ENCODE measurements at places on chromosomes 3 and 15.

DNA sequence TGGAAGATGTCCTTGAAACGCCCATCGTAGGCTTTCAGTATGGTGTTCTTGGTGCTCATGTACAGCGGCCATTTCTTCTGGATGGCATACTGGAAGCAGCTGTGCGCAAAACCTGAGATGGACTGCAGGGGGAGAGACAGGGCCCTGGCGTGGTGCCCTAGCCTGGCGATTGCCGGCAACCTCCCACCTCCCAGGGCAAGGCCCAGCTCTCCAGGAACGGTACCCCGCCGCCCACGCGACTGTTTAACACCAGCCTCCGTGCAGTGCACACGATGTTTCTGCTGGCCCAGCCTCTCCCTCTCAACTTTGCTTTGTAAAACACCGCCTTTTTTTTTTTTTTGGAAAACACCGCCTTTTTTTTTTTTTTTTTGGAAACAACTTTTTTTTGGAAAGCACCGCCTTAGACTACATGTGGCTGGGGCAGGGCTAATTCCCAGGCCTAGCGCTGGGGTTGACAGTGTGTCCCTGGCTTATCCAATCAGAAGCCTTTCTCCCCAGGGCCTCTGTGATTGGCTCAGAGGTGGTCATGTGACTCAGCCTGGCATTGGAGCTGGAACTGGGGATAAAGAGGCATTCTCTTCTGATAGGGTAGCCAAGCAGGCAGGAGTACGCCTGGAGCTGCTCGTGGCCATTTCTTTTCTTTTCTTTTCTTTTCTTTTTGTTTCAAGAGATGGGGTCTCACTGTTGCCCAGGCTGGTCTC lies 14.7 kb downstream of the IDH2 start:
- no peak for DNase-seq

DNA sequence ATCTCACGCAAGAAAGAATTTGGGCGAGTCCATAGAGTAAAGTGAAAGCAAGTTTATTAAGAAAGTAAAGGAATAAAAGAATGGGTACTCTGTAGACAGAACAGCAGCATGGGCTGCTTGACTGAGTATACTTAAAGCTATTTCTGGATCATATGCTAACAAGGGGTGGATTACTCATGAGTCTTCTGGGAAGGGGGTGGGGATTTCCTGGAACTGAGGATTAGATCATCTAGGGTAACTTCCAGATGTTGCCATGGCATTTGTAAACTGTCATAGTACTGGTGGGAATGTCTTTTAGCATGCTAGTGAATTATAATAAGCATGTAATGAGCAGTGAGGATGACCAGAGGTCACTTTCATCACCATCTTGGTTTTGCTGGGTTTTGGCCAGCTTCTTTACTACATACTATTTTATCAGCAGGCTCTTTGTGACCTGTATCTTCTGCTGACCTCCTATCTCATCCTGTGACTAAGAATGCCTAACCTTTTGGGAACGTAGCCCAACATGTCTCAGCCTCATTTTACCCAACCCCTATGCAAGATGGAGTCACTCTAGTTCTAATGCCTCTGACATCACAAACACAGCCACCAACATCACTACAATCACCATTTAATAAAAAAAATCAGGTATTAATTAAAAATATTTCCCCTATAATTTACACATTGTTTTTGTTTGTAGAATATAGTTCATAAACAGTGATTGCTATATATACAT lies 890.7 kb upstream of the EPHA6 start:
- DNase-seq, result peak; percentile 97

- no peak for DNase-seq
Observed at GRCh38 chr3:194265996-194266964, 84.8 kb downstream of the CPN2 start.

GRCh38 chr3:187827723-187828122 lies 82.5 kb upstream of the BCL6 start:
- no peak for DNase-seq

DNA sequence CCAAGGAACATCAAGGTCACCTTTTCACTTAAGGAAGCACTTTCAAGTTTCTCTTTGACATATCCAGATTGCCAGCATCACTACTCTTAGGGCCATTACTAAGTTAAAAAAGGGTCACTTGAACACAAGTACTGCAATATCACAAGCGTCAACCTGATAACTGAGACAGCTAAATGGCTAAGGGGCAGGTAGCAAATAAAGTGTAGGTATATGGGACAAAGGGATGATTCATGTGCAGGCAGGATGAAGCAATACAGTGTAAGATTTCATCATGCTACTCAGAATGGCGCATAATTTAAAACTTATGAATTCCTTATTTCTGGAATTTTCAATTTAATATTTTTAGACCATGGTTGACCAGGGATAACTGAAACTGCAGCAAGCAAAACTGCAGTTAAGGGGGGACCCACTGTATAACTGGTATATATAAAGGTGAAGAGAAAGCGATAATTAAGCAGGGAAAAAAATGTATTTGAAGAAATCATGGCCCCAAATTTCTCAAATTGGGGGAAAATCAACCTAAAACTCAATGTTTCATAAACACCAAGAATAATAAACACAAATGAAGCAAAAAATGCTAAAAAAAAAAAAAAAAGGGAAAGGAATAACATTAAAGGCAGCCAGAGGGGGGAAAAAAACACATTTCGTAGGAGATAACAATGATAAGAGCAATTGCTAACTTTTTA lies 13.1 kb downstream of the CCR1 start:
- no peak for DNase-seq

DNA sequence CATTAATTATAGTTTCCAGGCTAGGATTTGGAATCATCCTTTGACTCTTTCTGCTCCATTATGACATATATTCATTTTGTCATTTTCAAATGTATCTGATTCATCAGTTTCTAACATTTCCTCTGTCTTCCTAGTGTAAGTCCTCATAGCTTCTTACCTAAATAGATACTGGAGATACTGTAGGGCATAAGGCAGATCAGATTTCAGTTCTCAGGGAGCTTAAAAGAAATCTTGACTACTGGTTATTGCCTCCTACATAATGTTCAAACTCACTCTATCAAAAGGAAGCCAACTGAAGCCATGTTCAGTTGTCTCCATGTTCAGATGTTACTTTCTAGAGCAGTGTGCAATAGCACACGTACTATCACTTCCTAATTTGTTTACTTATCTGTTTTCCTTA lies 29.6 kb upstream of the CTDSPL2 start:
- DNase-seq, result no peak

Measured in fibroblast of skin of left quadriceps (primary cell).